Smooth muscle cell of the coronary artery (primary cell): ENCODE measurements at places on chromosomes 4 and X. TPM values are rescaled to one million over a fixed set of nuclear protein-coding genes. Genes with fewer than 3 reads are reported as not detected.

CDX4 gene
- not detected in 2 replicates for total RNA-seq

SYTL5 gene
- 0.35 and 0.60 TPM in 2 replicates for total RNA-seq

USP38 gene
- 13.5 and 15.5 TPM in 2 replicates for total RNA-seq

GPRASP1 gene
- 1.5 and 6.2 TPM in 2 replicates for total RNA-seq

PDGFRA gene
- total RNA-seq = 173 and 451 TPM in 2 replicates

SPARCL1 gene
- under 0.01 and 0.70 TPM in 2 replicates for total RNA-seq
